ENCODE measurements at places on chromosomes 12 and 14. TPM values are rescaled to one million over a fixed set of nuclear protein-coding genes. Genes with fewer than 3 reads are reported as not detected.

DNA sequence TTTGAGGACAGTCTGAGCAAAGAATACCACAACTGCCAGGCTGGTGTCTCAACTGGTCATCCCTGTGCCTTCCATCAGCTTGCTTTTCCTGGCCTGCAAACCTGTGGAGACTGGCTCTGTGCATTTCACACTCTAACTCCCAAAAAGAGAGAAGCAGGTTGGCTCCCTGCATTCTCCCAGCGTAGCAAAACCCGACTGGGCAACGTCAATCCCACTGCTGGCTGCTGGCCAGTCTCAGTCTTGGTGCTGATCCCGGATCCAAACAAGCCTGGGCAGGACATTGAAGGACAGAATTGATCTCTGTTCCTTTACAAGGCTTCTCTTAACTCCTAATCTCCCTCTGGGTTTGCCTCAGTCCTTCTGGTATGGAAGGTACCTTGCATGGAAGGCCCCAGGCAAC lies 65.4 kb downstream of the FZD10 start:
- DNase-seq, result no peak

GRCh38 chr14:76232800-76233199 lies 81.1 kb downstream of the GPATCH2L start:
- no peak for DNase-seq

Gene HOXC12
- total RNA-seq, result not detected

Gene MMP17
- not detected for total RNA-seq

Gene CNPY2
- total RNA-seq, result 82.6 TPM
